ENCODE measurements at places on chromosomes 7 and 10.

DNA sequence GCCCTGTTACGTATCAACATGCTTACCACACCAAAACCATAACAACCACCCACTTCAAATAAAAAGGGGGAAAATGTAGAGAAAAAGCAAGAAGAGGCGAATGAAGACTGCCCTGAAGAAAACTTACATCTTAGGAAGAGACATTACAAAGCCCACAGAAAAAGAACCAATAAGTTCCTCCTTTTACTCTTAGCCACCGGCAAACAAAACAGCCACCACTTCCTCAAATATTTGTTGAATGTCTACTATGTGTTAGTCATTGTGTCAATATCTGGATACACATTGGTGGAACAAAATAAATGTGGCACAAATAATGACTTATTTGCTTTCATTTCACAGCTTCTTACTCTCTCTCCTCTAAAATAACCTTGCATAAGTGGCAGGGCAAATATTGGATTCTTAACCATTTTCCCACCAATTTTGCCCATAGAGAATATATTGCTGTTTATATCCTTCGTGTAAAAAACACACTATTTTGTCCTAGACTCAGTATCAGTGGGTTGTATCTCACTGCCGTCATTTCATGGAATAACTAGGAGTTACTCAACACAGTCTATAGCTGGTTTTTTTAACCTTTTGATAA lies 106.8 kb downstream of the ANK3 start:
- peak; percentile 73 for DNase-seq

- DNase-seq = no peak
Measured at GRCh38 chr7:15820319-15820718, 133.8 kb upstream of the MEOX2 start.

GRCh38 chr7:156576216-156577058 lies 64.1 kb upstream of the RNF32 start:
- DNase-seq = no peak

GRCh38 chr10:100878291-100878910 lies 34.4 kb upstream of the SLF2 start:
- DNase-seq = peak; percentile 80

GRCh38 chr10:6678211-6678803 lies 98.2 kb upstream of the PRKCQ start:
- peak; percentile 22 for DNase-seq

DNA sequence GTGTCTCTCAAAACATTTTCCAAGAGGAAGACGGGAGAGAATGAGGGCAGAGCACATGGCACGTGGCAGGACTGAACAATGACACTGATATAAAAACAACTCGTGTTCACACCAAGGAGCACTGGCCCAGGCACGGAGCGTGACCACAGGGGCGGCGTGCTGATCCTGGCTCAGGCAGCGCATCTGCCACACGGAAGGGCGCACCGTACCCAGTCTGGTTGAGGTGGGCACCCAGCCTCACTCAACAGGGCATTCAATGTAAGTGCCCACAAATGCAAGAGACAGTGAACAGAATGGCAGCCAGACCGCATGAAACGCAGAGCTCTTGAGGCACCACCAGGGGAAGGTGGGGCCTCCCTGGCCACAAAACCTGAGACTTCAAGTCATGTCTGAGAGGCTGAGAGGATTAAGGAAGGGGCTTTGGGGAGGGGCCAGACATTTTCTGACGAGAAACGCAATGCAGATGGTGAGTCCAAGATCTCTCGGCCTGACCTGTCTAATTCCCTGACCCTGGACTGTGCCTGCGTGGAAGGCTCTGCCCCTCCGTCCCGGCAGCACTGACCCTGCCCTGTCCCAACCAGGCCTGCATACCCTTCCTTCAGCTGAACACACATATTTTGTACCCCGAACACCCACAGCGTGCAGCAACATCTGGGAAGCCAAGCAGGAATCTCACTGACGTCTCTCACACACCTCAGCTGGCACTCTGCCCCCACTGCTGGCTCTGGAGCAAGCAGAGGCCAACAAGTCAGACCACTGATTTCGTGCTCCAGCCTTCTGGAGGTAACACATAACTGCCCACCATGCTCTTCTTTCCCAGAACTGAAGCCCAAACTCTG lies 35.5 kb downstream of the VOPP1 start:
- DNase-seq = no peak

DNA sequence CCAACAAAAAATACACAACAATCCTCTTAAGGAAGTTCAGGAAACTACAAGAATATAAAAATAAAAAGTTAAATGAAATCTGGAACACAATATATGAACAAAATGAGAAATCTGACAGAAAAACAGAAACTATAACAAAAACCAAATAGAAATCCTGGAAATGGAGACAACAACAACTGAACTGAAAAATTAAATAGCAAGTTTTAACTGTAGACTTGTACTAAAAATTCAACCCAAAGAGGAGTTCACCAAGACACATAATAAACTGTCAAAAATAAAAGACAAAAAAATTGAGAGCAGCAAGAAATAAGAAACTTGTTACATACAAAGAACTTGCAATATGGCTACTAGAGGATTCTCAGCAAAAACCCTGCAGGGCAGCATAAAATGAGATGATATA lies 45.1 kb downstream of the HBP1 start:
- no peak for DNase-seq

- no peak for DNase-seq
Measured at GRCh38 chr10:126124046-126124445, 227.7 kb downstream of the FANK1 start.

- DNase-seq = peak; percentile 18
Measured at GRCh38 chr7:20651960-20652544, 36.6 kb downstream of the ABCB5 start.

GRCh38 chr10:132276179-132276675 lies 31.5 kb downstream of the STK32C start:
- no peak for DNase-seq

- DNase-seq = no peak
Measured at GRCh38 chr7:48102530-48102929, 13.5 kb downstream of the UPP1 start.

DNA sequence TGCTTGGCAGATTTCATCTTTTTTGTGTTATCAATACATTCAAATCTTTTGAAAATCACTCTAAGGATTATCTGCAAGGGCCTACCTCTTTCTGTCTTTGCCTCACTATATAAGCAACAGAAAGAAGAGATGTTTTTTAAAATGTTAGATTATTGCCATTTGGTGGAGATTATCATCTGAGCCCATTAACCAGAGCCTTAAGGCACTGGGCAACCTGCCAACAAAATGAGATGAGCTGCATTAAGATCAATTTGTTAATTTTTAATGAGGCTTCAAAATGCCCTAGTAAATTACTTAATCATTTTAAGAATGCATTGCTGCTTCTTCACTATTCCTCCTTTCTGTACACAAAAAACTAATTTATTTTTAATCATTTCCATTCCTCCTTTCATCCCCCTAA lies 314.1 kb downstream of the SNX13 start:
- DNase-seq = no peak

DNA sequence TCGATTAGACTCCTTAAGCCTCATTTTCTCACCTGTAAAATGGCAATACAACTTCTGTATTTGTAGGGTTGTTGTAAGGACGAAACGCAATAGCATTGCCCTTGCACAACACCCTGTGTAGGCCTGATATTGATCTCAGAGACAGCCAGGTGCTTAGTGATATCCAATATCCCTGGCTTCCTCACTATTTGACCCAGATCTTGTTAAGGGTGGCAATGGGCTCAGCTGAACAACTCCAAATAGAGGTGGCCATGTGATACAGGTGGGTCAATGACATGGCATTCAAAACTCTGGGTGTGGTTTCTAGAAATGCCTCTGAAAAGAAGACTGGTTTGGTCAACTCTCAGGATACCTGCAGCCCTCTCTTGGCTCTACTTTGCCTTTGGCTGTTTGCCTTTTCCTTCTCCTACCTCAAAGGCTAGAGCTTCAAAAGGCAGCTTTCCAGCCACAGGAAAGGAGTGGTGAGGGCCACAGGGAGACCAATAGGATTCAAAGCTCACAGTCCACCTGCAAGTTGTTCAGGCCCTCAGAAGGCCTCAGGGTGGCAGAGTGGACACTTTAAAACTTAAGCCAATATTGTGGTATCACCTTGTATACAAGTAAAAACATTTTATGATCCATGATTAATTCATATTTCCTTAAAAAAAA lies 14.9 kb upstream of the GATAD1 start:
- DNase-seq = no peak

DNA sequence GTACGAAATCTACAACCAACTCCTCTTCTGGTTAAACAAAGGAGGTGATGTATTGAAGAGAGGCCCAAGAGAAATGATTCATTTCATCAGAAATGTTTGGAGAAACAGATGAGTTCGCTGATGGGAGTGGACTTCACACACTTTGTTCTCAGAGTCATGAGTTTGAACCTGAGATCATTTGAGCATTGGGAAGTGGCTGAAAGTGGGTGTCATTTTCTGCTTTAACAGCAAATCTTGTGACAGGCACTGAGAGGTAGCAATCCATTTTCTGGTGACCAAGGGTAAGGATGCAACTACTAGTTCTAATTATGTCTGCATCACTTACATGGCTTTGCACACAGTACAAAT lies 51.4 kb downstream of the RBM20 start:
- no peak for DNase-seq

DNA sequence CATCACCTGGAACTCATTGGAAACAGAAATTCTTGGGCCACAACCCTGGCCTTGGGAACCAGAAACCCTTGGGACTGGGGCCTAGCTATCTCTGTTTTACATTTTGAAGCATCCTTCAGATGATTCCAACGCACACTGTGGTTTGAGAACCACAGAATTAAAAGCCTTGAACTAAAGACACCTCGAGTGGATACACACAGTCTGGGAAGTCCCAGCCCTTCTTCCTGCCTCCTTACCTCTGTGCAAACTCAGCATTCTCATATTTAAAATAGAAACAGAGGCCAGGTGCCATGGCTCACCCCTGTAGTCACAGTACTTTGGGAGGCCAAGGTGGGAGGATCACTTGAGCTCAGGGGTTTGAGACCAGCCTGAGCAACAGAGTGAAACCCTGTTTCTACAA lies 12.9 kb downstream of the NPFFR1 start:
- DNase-seq = no peak

- DNase-seq = peak; percentile 18
Measured at GRCh38 chr7:152527610-152528032, 91.8 kb upstream of the KMT2C start.

DNA sequence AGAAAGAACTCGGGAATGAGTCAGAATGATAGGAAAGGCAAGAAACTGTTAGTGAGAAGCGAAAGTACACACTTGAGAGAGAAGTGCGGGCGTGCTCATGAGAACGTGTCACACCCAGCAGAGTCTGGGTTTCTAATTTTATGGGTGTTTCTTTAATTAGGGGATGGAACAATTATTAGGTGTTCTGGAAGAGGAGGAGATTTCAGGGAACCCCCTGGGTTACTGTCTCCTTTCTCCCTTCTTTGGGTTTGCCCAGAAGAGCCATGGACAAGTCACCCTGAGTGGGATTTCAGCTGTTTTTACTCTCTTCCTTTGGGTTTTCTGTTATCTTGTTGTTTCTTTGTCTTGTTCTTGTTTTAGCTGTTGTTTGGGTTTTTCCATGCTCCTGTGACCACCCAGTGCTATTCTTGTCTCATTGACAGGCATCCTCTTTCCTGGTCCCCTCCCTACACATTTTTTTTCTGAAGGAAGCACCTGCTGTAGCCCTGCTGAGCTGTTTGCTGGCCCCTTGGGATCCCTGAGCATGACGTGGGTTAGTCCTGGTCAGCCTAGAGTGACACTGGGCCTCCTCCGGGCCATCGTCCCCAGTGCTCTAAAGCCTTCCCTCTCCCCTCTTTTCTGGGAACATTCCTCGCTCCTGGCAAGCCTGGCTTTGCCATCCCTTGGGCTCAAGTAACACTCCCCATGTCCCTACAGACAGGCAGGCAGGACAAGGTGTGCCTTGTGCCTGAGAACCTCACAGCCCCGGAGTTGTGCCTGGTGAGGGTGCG lies 3.5 kb downstream of the SH2D4B start:
- DNase-seq = no peak

GRCh38 chr7:77447616-77448015 lies 31.5 kb upstream of the GSAP start:
- DNase-seq = no peak

- DNase-seq = peak; percentile 65
Measured at GRCh38 chr10:31062856-31063255, 31.2 kb upstream of the ZNF438 start.

GRCh38 chr7:38574086-38574485 lies 57.1 kb downstream of the AMPH start:
- peak; percentile 83 for DNase-seq

DNA sequence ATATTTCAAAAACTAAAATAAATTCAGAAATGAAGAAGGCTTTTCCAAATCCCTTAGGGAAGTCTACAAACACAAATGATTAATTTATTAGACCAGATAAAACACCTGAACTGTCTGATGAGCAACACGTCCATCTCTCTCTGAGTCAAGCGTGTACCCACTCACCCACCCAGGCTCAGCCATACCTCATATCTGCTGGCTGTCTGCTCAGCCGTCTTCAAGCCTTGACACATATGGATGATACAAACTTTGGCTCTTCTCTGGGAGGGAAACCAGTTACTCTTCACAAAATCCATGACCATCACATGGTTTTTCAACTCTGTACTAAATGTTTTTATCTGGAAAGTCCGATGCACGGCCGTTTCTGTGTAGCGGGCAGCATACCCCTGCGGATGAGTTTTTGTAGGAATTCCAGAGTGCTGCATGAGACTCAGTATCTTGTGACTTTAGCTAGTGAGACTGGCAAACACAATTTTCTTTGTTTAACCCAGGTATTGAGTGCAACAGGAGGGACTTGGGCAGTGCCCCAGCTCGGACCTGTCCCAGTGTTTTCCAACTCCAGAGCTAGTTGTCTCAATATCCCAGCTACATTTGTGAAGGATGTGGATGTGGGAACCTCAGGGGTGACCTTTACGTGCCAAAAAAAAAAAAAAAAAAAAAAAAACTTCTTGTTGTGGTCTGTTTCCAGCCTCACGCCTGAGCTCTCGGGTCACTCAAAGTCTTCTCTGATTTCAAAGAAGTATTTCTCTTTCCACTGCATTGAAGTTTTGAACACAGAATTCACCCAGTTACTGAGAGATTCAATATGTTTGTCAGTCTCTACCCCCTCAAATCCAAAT lies at the start of gene C10orf90:
C10orf90 (minus strand) TSS at position 638 of the 839 bp plus-strand sequence; CDS start at position 425, 213 bp downstream.
- DNase-seq = no peak

GRCh38 chr7:17709127-17709526 lies 231.2 kb downstream of the SNX13 start:
- DNase-seq = no peak

- DNase-seq = no peak
Measured at GRCh38 chr7:27324246-27324645, 81.6 kb downstream of the EVX1 start.

DNA sequence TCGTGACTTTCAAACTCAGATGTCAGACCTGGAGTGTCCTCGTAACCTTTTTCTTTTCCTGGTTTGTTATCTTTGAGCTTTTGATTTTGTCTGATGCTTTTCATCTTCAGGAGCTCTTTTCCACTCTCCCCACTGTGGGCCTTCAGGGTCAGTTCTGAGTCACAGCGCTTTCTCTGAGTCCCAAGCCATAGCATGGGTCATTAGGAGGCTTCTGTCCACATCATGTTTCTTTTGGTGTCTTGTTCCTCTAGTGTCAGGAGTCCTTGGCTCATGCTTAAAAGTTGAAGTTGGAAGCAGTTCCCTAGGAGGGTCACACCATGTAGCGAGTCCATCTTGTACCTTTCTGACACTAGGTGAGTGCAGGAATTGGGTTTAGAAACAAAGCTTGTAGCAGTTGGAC lies 40.3 kb downstream of the DAGLB start:
- DNase-seq = no peak

All from fibroblast of upper back skin (primary cell).